ENCODE measurements at places on chromosomes 6 and 20.

DNA sequence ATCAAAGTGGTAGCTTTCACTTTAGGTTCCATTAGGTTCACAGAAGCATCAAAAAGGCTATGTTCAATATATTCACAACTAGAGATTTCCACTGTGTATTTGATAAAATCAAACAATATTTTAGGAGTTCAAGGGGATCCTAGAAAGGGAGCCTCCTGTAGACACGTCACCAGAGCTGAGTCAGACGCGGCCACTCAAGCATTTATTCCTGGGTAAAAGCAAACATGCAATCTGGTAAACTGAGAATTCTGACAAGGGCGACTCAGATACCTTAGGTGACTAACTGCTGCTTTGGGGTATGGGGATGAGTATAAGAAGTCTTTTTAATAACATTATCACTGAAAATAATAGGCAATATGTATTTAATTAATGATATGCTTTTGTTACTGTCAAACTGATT, 118.7 kb upstream of the HMGN3 start:
- DNase-seq, result no peak

DNA sequence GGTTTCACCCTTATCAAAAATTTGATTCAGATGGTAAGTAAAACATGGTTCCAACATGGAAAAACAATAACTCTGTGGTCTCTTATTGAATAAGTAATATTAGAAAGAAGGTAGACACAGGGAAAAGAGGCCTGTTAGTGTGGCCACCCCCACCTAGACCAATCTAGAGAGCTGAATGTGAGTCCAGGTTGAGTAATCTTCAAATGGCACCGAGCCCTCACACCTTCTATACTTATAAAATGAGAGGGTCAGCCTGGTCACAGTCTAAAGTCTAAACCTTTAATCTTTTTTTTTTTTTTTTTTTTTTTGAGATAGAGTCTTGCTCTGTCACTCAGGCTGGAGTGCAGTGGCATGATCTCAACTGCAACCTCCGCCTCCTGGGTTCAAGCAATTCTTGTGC, 6.9 kb downstream of the FAM184A start:
- DNase-seq, result no peak

DNA sequence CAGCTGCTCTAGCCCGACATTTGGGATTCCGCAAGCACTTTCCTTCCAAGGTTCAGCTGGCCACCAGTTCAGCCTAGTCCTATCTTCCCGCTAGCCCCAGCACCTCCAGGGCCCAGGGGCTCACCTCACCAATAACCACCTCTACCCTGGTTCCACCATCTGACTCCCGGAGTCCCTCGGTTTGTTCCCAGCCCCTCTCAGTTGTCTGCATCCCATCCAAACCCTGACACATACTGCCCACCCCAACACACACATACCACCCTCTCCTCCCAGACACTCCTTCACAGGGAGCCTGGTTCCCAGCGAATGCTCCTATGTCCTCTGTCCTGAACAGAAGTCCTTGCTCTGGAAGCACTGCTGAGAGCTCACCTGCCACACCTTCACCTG, 418 bp downstream of the TNXB start:
- no peak for DNase-seq

GRCh38 chr20:4151991-4152695, 136.8 kb upstream of the RNF24 start:
- no peak for DNase-seq

DNA sequence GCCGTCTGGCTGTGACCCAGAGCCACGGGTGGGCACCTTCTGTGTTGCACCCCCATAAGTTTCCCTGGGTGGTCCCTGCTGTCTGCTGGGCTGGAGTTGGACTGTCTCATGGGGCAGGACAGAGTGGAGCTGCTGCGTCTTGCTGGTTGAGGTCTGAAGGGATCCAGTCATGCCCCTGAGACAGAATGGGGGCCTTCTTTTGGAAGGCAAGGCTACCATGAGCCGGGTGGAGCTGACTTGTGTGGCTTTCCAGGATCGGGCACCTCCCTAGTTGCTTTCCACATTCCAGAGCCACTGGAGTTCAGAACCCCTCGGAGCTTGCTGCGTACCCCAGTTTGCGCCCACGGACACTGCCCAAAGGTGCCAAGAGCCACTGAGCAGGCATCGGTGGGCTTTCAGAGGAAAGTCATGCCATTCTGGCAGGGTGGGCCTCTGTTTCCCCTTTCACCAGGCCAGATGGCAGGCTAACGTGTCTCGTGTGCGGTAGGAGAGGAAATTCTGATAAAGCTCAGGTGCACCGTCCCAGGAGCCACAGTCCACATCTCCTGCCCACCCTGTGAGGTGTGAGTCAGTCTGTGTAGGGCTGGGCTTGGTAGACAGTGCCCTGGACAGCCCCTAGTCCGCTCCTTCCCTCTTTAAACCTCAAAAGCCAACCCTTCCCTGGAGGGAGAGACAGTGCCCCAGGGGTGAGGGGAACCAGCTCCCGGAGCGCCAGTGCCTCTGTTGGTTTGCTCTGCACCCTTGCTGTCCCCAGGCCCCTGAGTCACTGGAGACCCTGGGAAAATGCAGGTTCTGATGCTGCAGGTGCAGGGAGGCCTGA, 125.3 kb downstream of the SYCP2 start:
- no peak for DNase-seq

GRCh38 chr6:128117916-128118315, 217.1 kb upstream of the THEMIS start:
- no peak for DNase-seq

- no peak for DNase-seq
These were observed 28.9 kb downstream of the ASIP start for GRCh38 chr20:34269996-34270627.

DNA sequence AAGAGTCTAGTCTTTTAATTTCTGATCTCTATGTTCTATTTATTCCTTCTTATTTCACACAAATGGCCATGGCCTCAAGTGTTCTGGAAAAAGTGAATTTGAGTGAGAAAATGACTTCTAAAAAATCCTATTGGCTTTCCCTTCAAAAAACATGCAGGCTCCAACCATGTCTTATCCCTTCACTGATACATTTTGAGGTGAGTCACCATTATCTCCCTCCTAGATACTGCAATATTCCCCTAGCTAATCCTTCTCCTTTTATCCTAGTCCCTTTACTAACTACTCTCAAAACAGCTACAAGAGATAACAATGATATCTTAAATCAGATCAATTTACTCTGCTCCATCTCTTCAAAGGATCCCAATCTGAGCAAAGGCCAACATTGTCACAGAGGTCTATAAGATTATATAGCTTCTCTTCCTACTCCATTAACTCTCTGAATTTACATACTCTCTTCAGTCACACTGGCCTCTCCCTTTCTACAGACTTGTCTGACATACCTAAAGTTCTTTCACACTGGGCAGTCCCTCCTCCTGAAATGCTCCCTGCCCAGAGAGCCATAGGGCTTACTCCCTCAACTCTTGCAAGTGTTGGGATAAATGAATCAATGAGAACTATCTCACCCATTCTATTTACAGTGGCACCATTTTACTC, 129.2 kb downstream of the TENT5A start:
- DNase-seq, result no peak

- no peak for DNase-seq
These were observed 539.1 kb downstream of the TFAP2A start for GRCh38 chr6:9875605-9876353.

- DNase-seq, result no peak
These were observed 224.4 kb upstream of the FLRT3 start for GRCh38 chr20:14561741-14562221.

- DNase-seq, result no peak
These were observed 23.4 kb upstream of the CEP85L start for GRCh38 chr6:118674772-118675171.

DNA sequence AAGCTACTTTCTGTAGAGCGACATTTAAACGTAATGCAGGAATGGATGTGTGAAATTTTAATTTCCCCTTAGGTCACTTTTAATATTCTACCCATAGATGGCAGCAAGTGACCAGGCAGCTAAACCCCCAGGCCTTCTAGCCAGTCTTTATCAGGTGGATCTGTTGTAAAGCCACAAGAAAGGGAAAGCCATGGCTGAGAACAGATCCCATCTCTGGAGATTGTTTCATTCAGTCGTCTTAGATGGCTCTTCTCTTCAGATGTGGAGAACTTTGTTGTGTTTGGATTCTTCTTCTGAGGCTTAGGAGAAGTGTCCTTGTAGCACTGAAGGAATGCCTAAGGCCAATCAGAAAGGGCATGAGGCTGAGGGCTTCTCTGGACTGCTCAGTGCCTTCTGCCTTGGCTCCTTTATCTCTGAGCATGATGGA, 15.8 kb upstream of the RNF182 start:
- DNase-seq, result peak; percentile 27

- no peak for DNase-seq
These were observed 73.7 kb upstream of the ESR1 start for GRCh38 chr6:151733680-151734320.

DNA sequence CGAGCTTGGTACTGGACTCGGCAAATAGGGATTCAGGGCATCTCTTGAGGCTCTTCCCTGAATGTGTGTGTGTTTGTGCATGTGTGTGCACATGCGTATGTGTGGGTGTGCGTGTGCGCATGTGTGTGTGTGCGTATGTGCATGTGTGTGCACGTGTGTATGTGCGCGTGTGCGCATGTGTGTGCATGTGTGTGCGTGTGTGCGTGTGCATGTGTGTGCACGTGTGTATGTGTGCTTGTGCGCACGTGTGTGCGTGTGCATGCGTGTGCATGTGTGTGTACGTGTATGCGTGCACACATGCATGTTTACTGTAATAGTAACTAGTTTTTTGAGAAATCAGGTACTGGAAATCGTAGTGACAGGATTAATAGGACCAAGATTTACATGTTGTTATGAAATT, 117.7 kb downstream of the SMOC2 start:
- DNase-seq, result no peak

GRCh38 chr6:42150254-42150653, 7.8 kb upstream of the C6orf132 start:
- DNase-seq, result no peak
